ENCODE measurements at places on chromosomes 3 and 15.

DNA sequence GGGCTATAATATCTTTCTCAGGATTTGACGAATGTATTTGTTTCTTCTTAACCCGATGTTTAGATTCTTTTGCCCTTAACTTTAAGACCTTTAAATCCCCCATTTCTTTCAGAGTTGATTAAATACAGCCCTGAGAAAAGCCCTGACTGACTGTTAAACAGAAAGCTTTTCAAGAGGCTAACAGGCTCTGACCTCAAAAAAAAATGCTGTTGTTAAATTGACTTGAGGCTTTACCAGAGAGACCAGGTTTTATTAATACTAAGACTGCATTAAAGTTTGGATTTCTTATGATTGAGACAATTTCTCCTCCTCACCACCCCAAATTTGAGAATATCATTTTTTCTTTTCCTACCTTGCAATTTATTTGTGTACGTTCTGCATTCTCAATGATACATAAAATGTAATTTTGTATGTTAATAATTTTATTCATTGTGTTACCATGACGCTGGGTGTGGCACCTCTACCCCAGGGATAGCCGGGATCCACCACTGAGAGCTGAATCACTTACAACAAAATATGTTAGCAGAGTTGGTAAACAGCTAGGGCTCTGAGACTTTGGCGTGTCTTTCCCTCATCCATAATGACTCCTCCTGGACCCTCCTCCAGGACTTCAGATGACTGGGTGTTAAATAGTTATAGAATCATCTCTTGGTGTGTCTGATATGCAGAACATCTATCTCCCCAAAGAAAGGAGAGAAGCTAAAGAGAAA lies 753.5 kb downstream of the NAALADL2 start:
- no peak for DNase-seq

- DNase-seq, result no peak
Measured at GRCh38 chr3:142973217-142974009, 9.9 kb upstream of the PAQR9 start.

GRCh38 chr3:121592856-121593702 lies at the start of gene FBXO40:
FBXO40 (plus strand) TSS chr3:121593379; CDS start chr3:121620576, 27,197 bp downstream.
- no peak for DNase-seq

DNA sequence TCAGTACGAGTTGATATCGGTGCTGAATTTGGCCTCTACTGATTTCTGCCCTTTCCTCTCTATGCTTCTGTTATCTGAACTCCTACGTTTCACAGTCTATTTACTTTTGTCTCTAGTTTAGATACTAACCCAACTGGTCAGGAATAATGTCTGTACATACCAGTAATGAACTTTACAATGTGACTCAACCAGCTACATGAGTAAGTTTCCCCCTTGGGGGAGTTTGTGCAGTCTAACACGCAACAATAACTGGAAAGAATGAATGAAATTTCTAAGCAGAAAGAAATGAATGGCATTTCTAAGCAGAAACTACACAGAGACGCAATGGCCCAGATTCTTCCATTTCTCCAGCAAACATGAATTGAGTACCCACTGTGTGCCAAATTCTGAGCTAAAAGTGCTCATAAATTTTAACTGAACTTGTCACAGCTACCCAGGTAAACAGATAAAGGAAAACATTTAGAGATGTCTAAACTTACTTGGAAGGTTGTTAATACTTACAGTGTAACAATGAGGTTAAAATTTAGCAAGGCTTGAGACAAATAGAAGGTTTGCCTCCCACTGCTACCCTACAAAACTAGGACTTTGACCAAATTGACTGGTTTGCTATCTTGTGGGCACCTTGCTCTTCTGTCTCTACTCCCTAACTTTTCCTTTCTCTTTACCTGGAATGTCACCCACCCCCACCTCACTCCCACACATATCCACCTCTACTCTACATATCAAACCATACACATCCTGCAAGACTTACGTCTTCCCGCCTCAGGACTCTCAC lies 11.6 kb downstream of the UPK1B start:
- peak; percentile 80 for DNase-seq

GRCh38 chr3:149581248-149581647 lies 76.6 kb downstream of the WWTR1 start:
- DNase-seq, result peak; percentile 59

- no peak for DNase-seq
Measured at GRCh38 chr3:64993781-64994180, 306.0 kb upstream of the ADAMTS9 start.

- no peak for DNase-seq
Measured at GRCh38 chr3:59808446-59808845, 758.6 kb upstream of the CFAP20DC start.

- DNase-seq, result no peak
Measured at GRCh38 chr3:194162817-194163584, 27.1 kb downstream of the HES1 start.

DNA sequence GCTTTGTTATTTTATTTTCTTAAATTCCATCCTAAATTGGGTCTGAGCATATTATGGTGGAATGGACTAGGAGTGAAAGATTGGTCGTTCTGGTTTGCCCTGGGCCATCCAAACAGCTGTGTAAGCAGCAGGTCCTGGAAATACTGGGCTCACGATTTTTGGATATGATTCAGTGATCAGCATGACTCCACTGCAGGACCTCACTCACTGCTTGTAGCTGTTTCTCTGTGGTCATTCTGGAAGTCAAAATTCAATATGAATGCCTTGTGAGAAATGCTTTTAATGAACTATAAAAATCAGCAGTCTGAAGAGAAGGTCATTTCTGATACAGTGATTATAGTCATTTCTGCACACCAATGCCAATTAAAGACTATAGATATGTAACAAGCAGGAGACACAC lies 185.0 kb downstream of the RBMS3 start:
- DNase-seq, result peak; percentile 52

- DNase-seq, result no peak
Measured at GRCh38 chr3:190430906-190431305, 18.8 kb downstream of the TMEM207 start.

- DNase-seq, result peak; percentile 35
Measured at GRCh38 chr3:183698318-183698751, 738 bp downstream of the YEATS2 start.

GRCh38 chr3:57078344-57078634 lies 17.8 kb downstream of the SPATA12 start:
- peak; percentile 58 for DNase-seq

DNA sequence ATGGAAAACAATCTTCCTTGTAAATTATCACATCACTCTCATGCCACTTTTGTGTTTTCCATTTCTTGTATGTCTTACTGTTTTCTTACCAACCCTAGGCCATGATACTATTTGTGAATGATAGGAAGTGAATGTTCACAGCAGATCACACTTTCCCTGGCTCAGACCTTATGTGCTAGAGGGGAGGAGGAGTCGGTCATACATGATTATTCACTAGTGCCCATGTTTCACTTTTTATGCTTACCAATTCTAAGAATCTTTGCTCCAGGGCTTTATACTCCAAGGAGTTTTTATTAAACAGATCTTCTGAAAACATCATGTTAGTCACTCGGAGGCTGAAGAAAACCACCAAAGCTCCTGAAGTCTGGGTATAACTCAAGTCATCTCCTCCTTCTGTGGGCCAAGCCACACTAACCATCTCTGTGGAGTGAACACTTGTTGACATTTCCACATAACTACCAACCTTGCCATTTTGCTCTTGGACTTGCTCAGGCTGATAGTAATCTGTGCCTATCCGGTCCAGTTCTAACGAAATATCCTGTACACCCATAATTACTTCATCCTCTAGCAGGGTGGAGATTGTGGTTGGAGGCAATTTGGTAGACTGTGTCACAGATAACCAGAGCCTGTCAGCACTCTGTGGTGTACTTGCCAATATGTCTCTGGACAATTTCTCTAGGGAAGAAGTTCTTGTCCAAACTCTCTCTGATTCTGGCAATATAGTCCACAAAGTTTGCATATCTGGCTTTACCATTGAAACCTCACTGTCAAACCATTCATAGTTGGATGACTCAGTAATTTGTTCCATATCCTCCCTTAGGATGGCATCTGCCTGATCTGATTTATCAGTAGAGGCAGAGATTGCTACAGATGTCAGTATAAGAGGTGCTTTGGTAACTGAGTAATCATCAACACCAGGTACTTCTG lies 76.8 kb downstream of the IMPG2 start:
- DNase-seq, result peak; percentile 55

DNA sequence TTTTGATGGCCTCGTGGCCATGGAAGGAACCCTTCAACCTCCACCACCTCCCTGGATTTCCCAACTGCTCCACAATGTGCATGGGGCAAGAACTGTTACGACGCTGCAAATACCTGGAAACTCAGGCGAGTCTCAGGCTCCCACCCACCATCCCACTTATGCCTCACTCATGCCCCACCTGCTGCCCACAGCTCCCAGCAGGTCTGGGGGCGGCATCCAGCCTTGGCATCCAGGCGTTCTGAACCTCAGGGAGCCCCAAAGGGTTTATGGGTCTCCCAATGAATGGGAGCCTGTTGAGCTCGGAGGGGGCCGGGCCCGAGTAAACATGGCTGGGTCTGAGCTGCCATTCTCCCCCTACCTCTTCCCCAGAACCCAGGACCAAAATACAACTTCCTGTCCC lies 2.0 kb upstream of the PTH1R start:
- DNase-seq, result no peak

DNA sequence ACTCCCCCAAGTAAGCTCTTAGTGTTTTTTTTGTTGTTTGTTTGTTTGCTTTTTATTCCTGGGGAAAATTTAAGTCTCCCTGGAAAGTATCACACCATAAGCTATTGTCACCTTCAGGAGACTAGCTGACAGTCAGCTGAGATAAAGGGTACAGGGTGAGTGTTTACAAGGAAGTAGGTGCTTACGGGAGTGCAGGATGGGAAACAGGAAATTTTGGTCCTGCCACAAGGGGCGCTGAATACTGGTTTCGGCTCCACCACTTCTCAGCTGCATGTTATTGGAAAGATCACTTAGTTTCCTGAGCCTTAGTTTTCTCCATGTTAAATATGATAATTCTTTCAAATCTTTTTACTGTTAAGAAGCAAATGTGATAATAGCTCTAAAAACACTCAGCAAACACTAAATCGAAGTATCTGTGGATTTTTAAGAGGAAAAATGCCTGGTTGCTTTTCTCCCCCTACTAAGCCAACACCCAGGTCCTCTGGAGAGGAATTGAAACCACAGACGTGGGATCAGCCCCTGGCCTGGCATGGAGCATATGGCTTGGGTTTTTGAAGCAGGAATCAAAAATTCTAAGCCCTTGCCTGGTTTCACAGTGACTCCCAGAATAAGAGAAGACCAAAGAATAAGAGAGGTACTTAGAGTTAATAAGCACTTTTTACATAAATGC lies 90.7 kb downstream of the SCN11A start:
- peak; percentile 17 for DNase-seq

GRCh38 chr15:80152896-80153876 lies at the start of gene FAH:
FAH (plus strand) TSS chr15:80152999; CDS start chr15:80153055, 56 bp downstream.
- peak; percentile 40 for DNase-seq

DNA sequence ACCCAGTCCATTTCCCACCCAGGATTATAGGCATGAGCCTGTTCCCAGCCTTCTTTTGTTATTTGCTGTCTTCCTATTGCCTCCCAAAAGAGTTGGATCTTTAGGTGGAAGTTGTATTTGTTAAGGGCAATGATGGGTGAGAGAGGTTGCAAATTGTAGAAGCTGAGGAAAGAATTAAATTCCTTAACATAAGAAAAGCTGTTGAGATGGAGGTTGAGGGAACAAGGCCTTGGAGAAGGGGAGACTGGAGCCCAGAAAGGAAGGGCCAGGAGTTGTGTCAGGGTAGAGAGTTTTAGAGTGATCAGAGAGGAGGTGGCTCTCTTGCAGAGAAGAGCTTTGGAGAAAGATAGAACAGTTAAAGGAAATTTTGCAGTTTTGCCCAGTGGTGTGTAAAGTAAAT lies 46.8 kb downstream of the PLS1 start:
- DNase-seq, result no peak

- peak; percentile 47 for DNase-seq
Measured at GRCh38 chr3:51539291-51539941, 897 bp downstream of the RAD54L2 start.

GRCh38 chr3:140974900-140975299 lies 33.3 kb downstream of the SLC25A36 start:
- no peak for DNase-seq

DNA sequence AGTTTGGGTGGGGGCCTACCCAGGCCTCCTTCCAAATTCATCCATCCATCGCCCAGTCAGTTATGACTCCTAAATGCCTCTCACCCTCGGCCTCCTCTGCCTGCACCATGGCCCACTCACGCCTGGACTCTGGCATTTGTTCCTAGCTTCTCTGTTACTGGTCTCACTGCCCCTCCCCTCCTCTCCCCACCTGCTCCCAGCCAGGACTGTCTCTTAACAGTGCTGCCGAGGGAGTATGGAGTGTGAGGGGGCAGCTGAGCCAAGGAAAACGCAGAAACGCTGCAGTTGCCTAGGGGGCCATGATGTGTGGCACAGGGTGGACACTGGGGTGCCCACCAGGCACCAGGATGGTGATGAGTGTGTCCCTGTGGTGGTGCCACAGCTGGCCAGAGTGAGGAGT lies 3.1 kb downstream of the RCCD1 start:
- DNase-seq, result no peak

GRCh38 chr3:153348457-153349107 lies 186.6 kb downstream of the RAP2B start:
- DNase-seq, result peak; percentile 61
